ENCODE measurements at places on chromosomes 2 and 18.

DNA sequence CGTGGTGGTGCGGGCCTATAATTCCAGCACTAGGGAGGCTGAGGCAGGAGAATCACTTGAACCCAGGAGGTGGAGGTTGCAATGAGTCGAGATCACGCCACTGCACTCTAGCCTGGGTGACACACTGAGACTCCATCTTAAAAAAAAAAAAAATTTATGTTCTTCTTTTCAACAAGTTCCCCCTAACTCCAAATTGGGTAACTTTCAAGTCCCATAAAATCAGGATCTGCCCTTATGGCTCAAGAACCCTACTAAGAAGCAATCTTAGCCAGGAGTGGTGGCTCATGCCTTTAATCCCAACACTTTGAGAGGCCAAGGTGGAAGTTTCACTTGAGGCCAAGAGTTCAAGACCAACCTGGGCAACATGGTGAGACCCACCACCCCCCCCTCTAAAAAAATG, 30.3 kb upstream of the TLK1 start:
- DNase-seq: no peak

DNA sequence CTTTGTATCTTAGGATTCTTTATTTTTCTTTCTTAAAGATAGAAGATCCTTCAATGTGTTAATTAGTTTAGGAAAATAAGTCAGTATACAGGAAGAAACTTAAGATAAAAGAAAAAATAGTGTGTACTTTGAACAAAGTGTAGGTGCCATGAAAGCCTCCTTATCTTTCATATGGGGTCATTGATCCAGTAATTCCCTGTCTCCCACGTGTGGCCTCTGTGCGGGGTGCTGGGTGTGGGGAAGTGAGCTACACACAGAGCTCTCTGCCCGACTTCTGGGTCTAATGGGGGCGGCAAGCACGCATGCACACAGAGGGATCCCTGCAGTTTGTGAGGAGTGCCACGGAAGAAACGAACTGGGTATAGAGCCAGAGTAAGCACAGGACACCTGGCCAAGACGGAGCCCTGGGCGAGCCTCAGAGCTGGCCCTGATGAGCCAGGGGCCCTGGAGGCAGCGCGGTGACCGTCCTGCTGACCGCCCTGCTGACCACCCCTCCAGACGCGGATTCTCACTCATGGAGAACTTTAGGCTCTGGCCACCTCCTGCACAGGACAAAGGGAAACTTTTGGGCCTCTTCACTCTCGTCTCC, 253.5 kb downstream of the ACKR3 start:
- DNase-seq: no peak

DNA sequence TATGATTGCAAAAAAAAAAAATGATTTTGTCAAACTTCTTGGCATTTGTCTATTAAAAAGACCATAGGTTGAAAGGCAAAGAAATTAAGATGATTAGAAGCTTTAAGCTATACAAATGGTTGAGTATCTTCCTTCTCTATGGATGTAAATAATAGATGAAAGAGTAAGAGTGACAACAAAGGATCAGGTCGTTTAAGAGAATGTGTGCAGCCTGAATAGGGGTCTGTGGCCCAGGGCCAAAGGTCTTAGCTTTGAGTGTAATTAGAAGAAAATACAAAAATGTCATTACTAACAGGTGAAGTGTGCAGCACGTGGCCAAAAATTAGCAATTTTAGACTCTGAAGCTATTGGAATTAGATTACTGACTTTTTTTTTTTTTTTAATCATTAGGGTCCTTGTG, 122.4 kb downstream of the GREB1L start:
- no peak for DNase-seq

GRCh38 chr2:62149708-62150107, 46.2 kb upstream of the B3GNT2 start:
- no peak for DNase-seq

DNA sequence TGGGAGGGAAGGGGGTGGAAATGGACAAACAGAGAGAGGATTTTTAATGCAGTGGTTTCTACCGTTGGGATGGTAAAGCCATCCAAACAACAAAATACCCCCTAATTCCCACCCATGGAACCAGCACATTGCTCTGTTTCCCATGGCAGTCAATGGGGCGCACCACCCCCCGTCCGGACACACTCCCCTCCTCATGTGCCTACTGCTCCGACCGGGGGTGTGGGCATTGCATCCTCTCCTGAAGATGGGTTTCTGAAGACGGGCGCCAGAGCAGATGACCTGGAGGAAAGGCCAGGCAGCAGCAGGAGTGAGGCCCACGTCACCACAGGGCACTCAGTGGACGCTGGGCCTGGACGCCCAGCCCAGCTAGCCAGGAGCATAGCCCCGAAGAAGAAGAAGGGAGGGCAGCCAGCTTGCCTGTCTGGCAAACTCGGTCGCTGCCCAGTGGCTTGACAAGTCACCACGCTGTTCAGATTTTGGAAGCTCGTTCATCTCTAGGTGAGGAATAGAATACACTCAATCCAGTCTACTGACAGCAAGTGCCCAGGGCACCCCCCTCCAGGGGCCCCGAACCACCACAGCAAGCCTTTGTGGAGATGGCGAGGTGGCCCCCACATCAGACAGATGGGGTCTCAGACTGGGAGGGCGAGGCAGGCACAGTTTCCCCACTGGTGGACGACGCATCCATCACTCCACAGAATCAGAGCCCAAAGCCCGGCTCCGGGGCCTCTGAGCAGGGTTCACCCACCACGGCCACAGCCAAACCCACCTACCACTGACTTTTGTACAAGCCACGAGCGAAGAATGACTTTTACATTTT, 296.2 kb upstream of the SALL3 start:
- DNase-seq: no peak

- DNase-seq: no peak
Observed at GRCh38 chr2:242020196-242021004, 150.9 kb downstream of the RTP5 start.

DNA sequence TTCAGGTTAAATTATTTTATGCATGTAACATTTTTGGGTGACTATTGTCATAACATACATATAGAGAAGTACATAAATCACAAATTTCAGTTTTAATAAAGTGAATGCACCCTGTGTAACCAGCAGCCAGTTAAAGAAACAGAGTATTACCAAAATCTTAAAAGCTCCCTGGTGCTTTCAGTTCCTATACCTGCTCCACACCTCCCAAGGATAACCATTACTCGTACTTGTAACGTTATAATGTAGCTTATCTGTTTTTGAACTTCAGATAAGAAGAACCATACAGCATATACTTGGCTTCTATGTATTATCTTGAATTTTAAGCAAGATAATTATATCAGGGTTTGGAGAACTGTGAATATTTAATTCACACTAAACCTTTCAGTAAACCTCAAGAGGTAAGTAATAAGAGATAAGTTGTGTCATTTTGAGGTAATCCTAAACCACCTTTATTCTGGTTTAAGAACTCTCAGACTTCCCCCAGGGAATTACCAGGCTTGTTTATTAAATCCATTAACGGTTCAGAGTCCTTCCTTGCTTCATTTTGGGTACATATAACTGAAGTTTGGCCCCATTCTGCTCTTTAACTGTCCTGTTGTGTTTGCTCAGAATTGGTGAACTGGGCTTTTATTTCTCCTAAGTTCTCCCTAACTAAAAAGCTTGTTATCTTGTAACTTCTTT, 58.6 kb downstream of the LCLAT1 start:
- no peak for DNase-seq

DNA sequence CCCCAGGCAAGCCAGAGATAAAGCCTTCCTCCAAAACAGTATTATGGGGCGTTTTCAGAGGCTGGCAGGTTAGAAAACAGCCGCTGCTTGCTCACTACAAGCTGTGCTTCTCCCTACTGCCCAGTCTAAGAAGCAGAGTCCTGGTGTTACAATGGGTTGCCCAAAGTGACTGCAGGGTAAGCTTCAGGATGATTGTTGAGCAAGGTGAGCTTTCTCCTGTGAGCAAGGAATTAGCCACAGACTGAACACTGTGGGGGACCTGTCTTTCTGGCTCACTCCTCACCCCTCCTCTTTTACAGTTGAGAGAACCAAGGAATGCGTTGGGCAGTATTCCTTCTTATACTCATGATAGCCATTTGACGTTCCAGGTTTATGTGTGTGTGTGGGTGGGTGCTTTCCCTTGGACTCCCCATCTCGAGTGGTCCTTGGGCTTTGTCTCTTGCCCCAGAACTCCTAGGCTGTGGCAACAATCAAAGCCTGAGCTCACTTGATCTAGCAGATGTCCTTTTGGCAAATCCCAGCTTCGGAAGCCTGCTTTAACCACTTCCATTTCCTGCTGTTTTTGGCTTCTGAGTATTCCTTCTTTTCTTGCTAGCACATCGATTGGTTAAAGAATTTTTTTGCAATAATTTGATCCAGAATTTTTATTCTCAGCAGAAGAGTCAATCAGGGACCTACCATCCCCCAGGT, 47.5 kb downstream of the KDM3A start:
- no peak for DNase-seq
